ENCODE measurements at places on chromosomes 7 and 10. TPM values are rescaled to one million over a fixed set of nuclear protein-coding genes. Genes with fewer than 3 reads are reported as not detected.

- peaks cover 5% of the 10 kb centered on the region for H3K27me3 ChIP-seq
- DNase-seq = no peak
- no peak overlapping the region for H3K27ac ChIP-seq
- H3K4me1 ChIP-seq = no peaks in the 10 kb centered on the region
Measured at GRCh38 chr7:132685277-132685676, 109.0 kb upstream of the PLXNA4 start.

GRCh38 chr7:99102809-99103690, 40.9 kb downstream of the SMURF1 start:
- peak overlapping the region; percentile 60 for H3K27ac ChIP-seq
- no peak overlapping the region for H3K4me3 ChIP-seq
- no peaks in the 10 kb centered on the region for H3K36me3 ChIP-seq
- H3K27me3 ChIP-seq = no peaks in the 10 kb centered on the region

DNA sequence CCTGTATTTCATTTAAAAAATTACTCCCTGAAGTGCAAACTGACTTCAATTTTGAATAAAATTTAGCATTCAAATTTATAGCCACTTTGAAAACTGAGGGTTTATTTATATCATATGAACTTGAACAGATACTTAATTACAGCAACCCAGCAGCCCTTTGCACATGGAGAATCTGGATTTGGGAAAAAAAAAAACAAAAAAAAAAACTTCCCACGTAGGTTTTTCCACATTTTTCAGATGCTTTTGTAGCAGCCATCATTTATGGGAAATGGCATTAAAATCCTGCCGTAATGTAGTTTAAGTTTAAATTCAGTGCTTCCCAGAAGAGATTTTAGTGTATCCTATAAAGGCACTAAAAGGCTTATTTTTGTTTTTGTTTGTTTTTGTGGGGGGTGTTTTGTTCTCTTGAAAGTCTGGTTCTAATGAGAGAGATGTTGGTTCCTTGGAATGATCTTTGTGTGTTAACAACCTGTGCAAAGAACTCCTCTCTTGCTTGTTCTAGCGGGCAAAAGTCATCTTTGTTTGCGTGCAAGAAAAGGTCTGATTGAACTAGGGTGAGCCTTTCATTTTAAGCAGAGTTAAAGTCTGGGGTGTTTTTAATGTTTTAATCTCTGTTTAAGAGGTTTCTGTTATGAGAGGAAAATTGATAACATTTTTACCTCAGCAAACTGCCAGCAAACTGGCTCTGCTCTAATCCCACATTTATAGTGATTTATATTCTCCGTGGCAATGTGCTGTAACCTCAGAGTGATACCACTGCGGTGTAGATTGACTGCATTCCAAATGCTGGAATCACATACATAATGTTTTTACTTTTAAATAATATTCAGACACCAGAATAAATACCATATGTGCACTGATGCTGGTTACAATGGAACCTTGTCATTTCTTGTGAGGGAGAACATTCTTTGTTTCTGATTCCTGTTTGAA, 105.5 kb downstream of the WNT2 start:
- no peaks in the 10 kb centered on the region for H3K4me1 ChIP-seq
- no peak overlapping the region for H3K27ac ChIP-seq
- H3K36me3 ChIP-seq = no peaks in the 10 kb centered on the region
- no peaks in the 10 kb centered on the region for H3K27me3 ChIP-seq
- no peak for DNase-seq
- H3K4me3 ChIP-seq = no peak overlapping the region

DNA sequence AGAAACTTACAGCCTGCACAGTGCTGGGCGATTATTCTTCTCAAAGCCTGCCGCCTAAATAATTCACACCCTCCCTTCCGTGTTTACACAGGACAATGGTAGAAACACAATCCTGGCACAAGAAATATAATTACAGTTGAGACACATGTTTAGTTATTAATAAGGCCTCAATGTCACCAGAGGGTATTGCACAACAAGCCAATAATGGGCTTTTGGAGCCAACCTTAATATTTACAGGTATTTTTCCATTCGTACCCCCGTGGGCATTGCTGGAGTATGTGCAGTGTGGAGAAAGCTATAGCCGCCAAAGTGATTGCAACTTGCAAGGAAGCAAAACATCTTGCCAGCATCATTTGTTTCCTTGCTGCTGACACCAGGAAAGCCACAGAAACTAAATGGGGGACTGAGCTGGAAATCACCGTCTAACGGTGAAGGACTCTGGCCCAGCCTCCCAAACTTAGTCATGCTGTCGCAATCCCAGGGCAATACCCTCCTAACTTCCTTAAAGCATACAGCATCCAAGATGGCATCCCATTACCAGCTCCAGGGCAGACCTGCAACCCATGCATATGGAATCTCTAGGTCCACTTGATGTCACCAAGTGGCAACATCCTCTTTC, 8.6 kb downstream of the CALN1 start:
- peaks cover 10% of the 10 kb centered on the region for H3K27me3 ChIP-seq
- no peak overlapping the region for H3K27ac ChIP-seq
- no peaks in the 10 kb centered on the region for H3K4me1 ChIP-seq
- DNase-seq = no peak
- H3K4me3 ChIP-seq = no peak overlapping the region

GRCh38 chr7:48250441-48250951, 79.2 kb downstream of the ABCA13 start:
- H3K36me3 ChIP-seq = no peaks in the 10 kb centered on the region
- no peaks in the 10 kb centered on the region for H3K4me1 ChIP-seq
- no peak overlapping the region for H3K4me3 ChIP-seq
- no peak overlapping the region for H3K27ac ChIP-seq
- no peak for DNase-seq

DNA sequence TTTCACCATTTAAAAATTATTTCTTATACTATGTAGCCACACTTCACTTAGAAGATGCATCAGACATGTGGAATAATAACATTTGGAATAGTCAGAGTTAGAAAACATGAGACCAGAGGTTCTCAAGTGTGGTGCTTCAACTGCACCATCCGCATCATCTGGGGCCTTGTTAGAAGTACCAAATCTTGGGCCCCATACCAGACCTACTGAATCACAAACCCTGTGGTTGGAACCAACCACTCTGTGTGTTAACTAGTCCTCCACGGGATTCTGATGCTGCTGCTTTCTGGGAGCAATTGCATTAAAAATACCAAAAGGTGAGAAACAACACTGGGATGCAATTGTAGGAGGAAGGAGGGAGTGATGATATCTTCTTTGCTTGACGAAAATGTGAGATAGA, 125.2 kb downstream of the GNAT3 start:
- DNase-seq = no peak
- no peak overlapping the region for H3K4me3 ChIP-seq
- no peaks in the 10 kb centered on the region for H3K27me3 ChIP-seq
- H3K36me3 ChIP-seq = no peaks in the 10 kb centered on the region

GRCh38 chr10:97102441-97102840, 83.3 kb downstream of the SLIT1 start:
- H3K4me3 ChIP-seq = no peak overlapping the region
- no peaks in the 10 kb centered on the region for H3K36me3 ChIP-seq
- 0 out of 2 replicates have a peak, but pooled peaks cover 2% of the 10 kb centered on the region for H3K27me3 ChIP-seq
- no peak for DNase-seq
- no peak overlapping the region for H3K27ac ChIP-seq
- no peaks in the 10 kb centered on the region for H3K4me1 ChIP-seq

DNA sequence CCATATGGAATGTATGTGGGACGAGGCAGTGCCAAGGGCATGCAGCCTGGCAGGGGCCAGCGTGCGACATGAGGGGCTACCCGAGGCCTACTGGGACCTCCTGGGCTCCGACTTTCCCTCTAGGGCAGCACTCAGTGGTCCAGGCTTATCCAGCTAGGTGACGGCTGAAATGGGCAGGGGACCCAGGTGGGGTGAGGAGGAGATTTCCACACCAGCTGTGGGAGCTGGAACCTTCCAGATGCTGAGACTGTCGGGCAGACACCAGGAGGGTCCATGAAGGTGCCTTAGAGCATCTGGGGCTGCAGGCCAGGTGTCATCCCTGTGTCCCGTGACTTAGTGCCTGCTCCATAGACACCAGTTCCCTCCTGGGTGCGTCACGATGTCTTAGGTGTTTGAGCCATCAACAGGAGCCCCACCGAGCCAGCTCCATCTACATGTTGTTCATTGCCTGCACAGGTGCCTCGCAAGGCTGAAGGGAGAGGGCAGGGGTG, 13.4 kb downstream of the ZNF316 start:
- no peaks in the 10 kb centered on the region for H3K36me3 ChIP-seq
- no peak for DNase-seq
- no peak overlapping the region for H3K4me3 ChIP-seq
- H3K4me1 ChIP-seq = no peaks in the 10 kb centered on the region
- H3K27me3 ChIP-seq = no peaks in the 10 kb centered on the region
- no peak overlapping the region for H3K27ac ChIP-seq

DNA sequence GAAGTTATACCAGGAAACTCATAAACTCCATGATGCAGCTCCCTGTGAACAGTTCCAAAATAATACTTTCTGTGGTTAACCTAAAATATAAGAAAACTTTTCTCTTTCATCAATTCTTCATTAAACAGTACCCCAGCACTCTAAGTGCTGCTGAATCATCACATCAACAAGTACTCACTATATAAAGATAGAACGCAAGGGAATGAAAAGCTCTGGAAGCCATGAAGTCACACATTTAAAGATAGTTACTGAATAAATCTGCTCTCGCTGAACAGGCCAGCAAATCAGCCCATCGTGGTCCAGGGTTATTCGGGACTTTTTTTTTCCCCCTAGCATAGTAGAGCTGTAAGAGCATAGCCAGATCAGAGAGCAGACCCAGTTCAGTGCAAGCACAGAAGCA, 254.3 kb downstream of the IPMK start:
- H3K36me3 ChIP-seq = no peaks in the 10 kb centered on the region
- DNase-seq = no peak
- H3K4me3 ChIP-seq = no peak overlapping the region
- no peaks in the 10 kb centered on the region for H3K27me3 ChIP-seq
- no peaks in the 10 kb centered on the region for H3K4me1 ChIP-seq
- H3K27ac ChIP-seq = no peak overlapping the region

- no peak for DNase-seq
- H3K4me3 ChIP-seq = no peak overlapping the region
- no peaks in the 10 kb centered on the region for H3K36me3 ChIP-seq
- no peak overlapping the region for H3K27ac ChIP-seq
- H3K4me1 ChIP-seq = no peaks in the 10 kb centered on the region
Measured at GRCh38 chr10:28120795-28121194, 121.9 kb upstream of the ODAD2 start.

GRCh38 chr10:98339799-98340198, 71.8 kb upstream of the LOXL4 start:
- H3K4me3 ChIP-seq = no peak overlapping the region
- no peaks in the 10 kb centered on the region for H3K36me3 ChIP-seq
- H3K27me3 ChIP-seq = peaks cover 5% of the 10 kb centered on the region
- H3K27ac ChIP-seq = no peak overlapping the region
- DNase-seq = no peak
- H3K4me1 ChIP-seq = no peaks in the 10 kb centered on the region

GRCh38 chr7:12303495-12303894, 92.4 kb downstream of the TMEM106B start:
- H3K36me3 ChIP-seq = no peaks in the 10 kb centered on the region
- DNase-seq = no peak
- H3K27ac ChIP-seq = no peak overlapping the region
- H3K4me3 ChIP-seq = no peak overlapping the region
- no peaks in the 10 kb centered on the region for H3K27me3 ChIP-seq

- no peak overlapping the region for H3K4me3 ChIP-seq
- H3K4me1 ChIP-seq = peaks cover 37% of the 10 kb centered on the region
- no peaks in the 10 kb centered on the region for H3K36me3 ChIP-seq
- H3K27me3 ChIP-seq = no peaks in the 10 kb centered on the region
Measured at GRCh38 chr10:17178006-17178405, 23.5 kb downstream of the TRDMT1 start.

- H3K4me1 ChIP-seq = no peaks in the 10 kb centered on the region
- no peak for DNase-seq
- H3K36me3 ChIP-seq = no peaks in the 10 kb centered on the region
- H3K4me3 ChIP-seq = no peak overlapping the region
- H3K27me3 ChIP-seq = peaks cover 6% of the 10 kb centered on the region
Measured at GRCh38 chr7:7519056-7519455, 16.6 kb downstream of the COL28A1 start.

- H3K27me3 ChIP-seq = no peaks in the 10 kb centered on the region
- H3K4me3 ChIP-seq = no peak overlapping the region
- no peak overlapping the region for H3K27ac ChIP-seq
- no peak for DNase-seq
Measured at GRCh38 chr7:1948887-1949680, 279.0 kb downstream of the ELFN1 start.

GRCh38 chr7:156795415-156795814, 97.6 kb downstream of the LMBR1 start:
- no peak for DNase-seq
- no peaks in the 10 kb centered on the region for H3K4me1 ChIP-seq
- H3K27me3 ChIP-seq = no peaks in the 10 kb centered on the region
- no peaks in the 10 kb centered on the region for H3K36me3 ChIP-seq
- no peak overlapping the region for H3K4me3 ChIP-seq
- H3K27ac ChIP-seq = no peak overlapping the region

DNA sequence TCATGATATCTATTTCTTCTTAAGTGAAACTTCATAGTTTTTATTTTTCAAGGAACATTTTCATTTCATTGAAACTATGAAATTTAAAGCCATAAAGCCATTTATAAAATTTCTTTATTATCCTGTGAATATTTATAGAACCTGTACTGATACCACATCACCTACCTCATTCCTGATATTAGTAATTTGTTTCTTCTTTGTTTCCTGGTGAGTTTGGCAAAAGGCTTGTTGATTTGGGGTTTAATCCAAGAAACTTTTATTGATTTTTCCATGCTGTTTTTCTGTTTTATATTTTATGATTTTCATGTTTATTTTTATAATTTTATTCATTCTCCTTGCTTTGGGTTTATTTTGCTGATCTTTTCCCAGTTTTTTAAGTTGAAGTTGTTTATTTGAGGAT, 669.4 kb downstream of the NXPH1 start:
- H3K27ac ChIP-seq = no peak overlapping the region
- no peaks in the 10 kb centered on the region for H3K36me3 ChIP-seq
- DNase-seq = no peak
- H3K4me3 ChIP-seq = no peak overlapping the region

DNA sequence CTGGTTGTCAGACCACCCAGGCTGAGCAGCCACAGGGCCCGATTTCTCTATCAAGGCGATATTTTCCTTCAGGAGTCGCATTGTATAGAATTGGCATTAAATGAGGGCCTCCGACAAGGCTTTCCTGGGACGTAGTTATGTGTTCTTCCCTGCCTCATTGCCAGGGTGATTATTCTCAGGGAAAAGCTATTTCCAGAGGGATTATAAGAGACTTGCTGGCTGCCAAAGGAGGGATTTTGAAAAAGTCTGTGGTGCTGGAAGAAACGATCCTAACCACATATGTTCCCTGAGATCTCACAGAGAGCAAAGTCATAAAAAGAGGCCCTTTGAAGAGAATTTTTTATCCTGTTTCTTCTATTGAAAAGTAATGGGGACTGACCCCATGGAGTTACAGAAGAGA, 27.7 kb upstream of the SDHAF3 start:
- no peak overlapping the region for H3K27ac ChIP-seq
- no peaks in the 10 kb centered on the region for H3K36me3 ChIP-seq
- no peaks in the 10 kb centered on the region for H3K4me1 ChIP-seq
- DNase-seq = no peak
- H3K4me3 ChIP-seq = no peak overlapping the region

GRCh38 chr7:7944619-7945282, 23.8 kb upstream of the GLCCI1 start:
- H3K27me3 ChIP-seq = no peaks in the 10 kb centered on the region
- no peak for DNase-seq
- H3K27ac ChIP-seq = no peak overlapping the region

OIT3 gene
- total RNA-seq = not detected

PTPN20 gene
- 9.5 TPM for total RNA-seq

LRRC4 gene
- not detected for total RNA-seq

UTF1 gene
- not detected for total RNA-seq

CYP2E1 gene
- total RNA-seq = 1.1 TPM

GHRHR gene
- not detected for total RNA-seq

ZNF727 gene
- not detected for total RNA-seq

PAX4 gene
- not detected for total RNA-seq

TBXAS1 gene
- total RNA-seq = 4.4 TPM

IRF5 gene
- total RNA-seq = 8.8 TPM

GNGT1 gene
- total RNA-seq = not detected
